ENCODE measurements at places on chromosomes 7 and 10.

GRCh38 chr7:94041529-94041928, 37.4 kb upstream of the BET1 start:
- DNase-seq = no peak

GRCh38 chr10:25768167-25768566, 165.9 kb upstream of the MYO3A start:
- DNase-seq = no peak

GRCh38 chr7:138025215-138026186, 23.6 kb upstream of the CREB3L2 start:
- DNase-seq = no peak

GRCh38 chr7:107579554-107579884, 527 bp upstream of the BCAP29 start:
- no peak for DNase-seq

DNA sequence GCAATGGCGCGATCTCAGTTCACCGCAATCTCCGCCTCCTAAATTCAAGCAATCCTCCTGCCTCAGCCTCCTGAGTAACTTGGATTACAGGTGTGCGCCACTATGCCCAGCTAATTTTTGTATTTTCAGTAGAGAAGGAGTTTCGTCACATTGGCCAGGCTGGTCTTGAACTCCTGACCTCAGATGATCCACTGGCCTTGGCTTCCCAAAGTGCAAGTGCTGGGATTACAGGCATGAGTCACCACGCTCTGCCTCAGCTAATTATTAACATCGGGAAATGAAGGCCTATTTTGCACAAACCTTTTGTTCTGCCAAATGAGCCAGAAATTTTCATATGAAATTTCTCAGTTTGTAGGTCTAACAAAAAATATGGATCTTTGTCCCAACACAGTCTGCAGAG, 106.7 kb upstream of the ODAD2 start:
- DNase-seq = no peak
